ENCODE measurements at places on chromosomes 7 and 10.

DNA sequence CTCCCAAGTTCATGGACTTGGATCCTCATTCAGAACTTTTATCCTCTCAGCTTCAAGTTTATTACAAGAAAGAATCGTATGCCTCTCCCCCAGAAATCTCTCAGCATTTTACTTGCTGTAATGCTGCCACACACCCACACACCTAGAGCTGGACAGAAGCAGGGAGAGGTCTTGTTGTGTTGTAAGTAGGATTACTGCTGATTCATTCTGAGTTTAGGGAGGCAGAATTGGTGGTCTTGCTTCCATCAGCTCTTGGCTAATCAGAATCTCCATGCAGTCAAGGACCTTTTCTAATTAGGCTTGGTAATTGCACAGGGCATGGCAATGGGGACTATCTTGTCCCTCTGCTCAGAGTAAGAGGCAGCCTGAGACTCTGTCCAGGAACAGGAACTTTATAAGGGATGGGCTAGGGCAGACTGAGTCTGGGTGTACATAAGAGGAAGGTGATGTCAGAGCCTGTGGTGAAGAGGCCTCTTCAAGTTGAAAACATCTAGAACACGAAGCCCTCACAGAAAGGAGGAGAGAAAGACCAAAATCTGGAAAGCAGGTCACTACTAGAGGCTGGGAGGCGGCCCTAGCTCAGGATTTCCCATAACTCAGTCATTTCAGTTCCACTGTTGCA is 7.0 kb upstream of the PTPRE start:
- no peak for DNase-seq

DNA sequence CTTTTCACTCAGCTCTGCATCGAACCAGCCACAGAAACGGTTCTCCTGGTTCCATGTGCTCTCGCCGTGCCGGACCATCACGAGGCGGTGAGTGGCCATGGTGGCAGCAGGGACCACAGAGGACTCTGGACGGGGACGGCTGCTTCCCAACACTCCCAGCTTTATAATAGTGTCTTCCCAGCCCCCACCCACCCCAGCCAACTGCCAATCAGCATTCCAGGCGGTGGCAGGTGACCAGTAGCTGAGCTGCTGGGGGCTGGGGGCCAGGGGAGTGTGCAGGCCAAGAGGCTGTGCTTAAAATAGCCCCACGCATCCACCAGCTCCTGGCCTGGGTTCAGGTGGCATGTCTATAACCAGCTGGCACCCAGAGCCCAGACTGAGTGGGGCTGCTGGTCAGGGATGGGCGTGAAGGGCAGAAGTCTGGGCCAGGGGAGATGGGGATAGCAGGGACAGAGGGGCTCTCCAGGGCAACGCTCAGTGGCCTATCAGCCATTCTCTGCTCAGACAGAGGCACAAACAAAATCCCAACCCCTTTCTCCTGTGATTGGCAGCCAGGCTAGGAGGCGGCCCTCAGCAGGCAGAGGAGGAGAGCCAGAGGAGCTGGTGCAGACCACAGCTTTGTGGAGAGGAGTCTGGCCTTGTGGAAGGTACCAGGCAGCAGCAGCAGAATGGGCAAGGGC is at the start of gene PGAM2:
Gene PGAM2, minus strand, starts transcription at position 137 of the 680 bp plus-strand sequence. Its CDS starts 38 bp downstream, at position 99.
- DNase-seq: no peak

DNA sequence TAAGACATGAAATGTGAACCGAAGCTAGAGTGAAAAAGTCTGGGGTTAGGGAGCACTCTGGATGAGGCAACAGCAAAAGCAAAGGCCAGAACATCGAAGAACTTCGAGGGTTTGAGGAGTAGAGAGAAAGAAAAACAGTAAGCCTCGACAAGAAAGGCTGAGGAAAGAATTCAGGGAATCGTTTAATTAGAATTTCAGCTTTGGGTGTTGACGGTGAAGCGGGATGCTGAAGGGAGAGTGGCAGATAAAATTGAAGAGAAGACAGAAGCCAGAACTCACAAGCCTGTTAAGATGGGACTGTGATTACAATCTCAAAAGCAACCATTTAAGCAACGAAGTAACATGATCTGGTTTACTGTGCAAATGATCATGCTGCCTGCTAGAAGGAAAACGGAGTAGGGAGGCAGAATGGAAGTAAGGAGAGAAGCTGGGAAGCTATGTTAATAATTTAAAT is 2.1 kb downstream of the TRDMT1 start:
- peak; percentile 79 for DNase-seq

DNA sequence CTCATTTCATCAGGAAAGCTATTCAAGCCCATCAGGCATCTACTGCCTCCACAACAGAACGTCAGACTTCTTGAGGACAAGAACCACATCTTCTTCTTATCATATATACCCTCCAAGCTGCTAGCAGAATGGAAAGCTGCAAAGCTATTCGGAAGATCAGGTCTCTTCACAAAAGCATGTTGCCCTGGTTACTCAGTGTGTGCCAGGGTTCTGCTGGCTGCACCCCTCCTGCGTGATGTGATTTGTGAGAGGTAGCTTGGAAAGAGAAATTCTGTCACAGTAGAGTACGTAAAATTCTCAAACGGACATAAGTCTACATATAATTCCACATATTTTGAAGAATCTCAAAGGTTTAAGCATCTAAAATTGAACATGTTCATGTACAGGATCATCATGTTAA is 681.7 kb downstream of the PARD3 start:
- DNase-seq: no peak

- DNase-seq: no peak
These were observed 14.0 kb downstream of the AKR1B1 start for GRCh38 chr7:134444961-134445315.

GRCh38 chr7:104895522-104896236 is 118.3 kb upstream of the KMT2E start:
- no peak for DNase-seq

GRCh38 chr10:44262551-44263251 is 122.2 kb downstream of the CXCL12 start:
- no peak for DNase-seq

DNA sequence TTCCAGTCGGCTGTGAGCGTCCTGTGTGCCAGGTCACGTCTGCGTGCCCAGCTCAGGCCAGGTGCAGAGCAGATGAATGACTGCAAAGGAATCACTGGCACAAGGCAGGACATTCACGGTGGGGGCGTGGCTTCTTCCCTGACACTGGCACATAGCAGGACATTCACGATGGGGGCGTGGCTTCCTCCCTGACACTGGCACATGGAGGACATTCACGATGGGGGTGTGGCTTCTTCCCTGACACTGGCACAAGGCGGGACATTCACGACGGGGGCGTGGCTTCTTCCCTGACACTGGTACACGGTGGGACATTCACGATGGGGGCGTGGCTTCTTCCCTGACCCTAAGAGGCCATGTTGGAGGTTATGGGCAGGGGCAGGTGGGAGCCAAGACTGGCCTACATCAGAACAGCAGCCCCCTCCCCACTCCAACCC is 64.3 kb downstream of the MYL10 start:
- DNase-seq: no peak

GRCh38 chr10:83522881-83523386 is 616.4 kb upstream of the GHITM start:
- DNase-seq: no peak

DNA sequence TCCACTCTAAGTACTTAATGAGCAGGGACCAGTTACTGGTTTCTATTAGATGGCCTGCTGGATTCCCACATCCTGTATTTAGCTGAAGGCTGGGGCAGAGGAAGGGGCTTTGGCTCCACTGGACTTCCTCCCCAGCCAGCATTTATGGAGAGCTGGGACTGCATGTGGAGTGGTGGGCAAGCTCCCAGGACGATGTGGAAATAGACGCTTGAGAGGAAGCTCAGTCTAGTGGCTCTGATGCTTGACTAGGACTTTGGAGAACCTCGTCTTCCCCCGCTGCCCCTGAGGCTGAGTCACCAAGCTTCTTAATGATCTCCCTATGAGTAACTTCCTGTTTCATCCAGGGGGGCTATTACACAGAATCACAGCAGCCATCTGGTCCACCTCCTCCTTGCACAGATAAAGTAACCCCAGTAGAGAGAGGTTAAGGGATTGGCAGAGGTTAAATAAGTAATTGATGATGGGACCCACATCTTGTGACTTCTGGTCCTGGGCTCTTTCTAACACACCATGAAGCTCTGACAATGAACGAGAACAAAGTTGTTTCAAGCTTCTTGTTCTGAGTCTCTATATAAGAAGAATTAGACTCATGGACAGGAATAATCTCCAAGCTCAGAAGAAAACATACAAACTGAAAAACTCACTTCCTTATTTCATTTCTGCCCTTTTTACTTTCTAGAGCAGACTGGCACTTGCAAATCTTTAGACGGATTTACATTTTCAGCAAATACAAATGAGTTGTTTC is 126.2 kb downstream of the PRPF18 start:
- peak; percentile 73 for DNase-seq

- DNase-seq: peak; percentile 37
These were observed 810 bp downstream of the OPN4 start for GRCh38 chr10:86655173-86655540.

DNA sequence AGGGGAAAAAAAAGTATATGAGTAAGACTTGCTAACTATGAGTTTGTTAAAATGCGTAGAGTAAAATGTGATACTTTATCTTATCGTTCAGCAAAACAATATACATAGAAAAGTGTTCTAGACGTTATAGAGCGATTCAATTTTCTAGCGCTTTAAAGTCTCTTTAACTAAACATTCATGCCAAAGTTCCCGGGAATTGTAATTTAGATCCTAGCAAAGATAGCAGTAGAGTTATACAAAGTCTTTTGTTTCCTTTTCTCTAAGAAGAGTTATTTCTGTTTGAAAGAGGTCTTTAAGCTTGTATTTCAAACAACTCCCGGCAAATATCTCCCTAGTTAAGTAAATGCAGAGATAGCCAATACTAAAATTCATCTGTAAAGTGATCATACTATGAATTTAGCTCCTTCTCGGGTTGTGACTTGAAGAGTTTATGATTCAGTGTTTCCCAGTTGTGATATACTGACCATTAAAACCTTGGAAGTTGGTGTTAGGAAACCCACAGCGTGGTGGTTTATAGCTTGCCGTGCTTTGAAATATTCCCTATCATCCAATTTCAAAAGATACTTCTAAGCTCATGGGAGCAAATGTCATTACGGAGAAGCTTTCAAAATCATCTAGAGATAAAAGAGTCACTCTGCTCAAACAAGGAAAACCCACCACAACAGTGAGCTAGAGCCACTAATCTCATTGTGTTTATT is 171.7 kb downstream of the CSTF2T start:
- peak; percentile 48 for DNase-seq

- DNase-seq: no peak
These were observed 237.0 kb downstream of the EBF3 start for GRCh38 chr10:129727071-129727470.

- no peak for DNase-seq
These were observed 53.4 kb downstream of the TNS3 start for GRCh38 chr7:47528471-47528870.

DNA sequence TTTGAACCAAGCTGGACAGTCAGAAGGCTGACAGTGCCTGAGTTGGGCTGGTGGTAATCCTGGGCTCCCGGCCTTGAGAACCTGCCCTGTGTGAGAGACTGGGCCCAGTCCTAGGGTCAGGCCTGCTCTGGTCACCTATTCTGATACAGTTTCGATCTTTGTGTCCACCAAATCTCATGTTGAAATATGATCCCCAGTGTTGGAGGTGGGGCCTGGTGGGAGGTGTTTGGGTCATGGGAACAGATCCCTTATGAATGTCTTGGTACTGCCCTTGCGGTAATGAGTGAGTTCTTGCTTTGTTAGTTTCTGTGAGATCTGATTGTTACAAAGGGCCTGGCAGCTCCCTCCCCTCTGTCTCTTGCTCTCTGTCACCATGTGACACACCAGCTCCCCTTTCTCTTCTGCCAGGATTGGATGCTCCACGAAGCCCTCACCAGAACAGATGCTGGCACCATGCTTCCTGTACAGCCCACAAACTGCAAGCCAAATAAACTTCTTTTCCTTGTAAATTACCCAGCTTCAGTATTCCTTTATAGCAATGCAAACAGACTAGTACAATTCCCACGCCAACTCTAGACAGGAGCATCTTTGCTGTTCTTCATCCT is 111.8 kb upstream of the ZNF438 start:
- no peak for DNase-seq

DNA sequence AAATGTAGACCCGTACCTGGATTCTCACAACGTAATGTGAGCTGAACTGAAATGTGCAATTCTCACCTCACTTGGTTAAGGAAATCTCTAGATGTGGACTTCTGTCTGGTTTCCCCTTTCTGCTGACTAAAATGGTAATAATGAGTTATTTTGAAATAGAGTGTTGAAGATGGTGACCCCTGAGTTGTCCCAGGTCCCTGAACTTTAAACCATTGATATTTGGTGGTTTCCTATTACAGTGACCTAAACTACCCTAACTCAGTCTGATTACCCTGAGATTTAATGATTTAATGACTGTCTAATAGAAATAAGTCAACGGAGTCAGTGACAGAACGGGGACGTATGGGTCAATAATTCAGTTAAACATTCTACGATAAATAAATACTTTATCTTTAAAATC is 845.9 kb downstream of the PCDH15 start:
- DNase-seq: no peak

DNA sequence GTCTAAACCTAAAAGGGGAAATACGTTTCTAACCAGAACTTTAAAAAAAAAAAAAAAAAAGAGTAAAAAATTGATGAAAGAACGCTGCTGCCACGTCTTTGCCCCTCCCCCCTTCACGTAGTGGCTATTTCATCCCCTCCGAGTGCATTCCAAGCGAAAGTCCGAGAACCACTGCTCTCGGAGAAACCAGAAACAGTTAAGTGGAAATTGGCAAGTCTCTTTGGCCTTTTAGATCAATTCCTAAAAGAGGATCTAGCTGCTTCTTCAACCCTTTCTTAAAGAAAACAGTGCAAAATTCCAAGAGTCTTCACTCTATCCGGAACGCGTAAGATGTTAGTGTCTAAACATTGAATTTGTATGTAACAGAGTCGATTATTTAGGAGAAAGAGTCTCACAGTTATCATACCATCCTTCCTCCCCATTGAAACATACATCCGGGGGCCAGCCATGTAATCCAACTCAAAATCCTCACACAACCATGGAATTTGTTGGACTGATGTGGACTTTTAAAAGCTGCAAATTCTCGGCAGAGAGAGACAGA is 1.1 kb downstream of the P4HA1 start:
- peak; percentile 88 for DNase-seq

GRCh38 chr7:42475082-42475481 is 238.1 kb upstream of the GLI3 start:
- no peak for DNase-seq

GRCh38 chr10:71131096-71131495 is 81.3 kb upstream of the UNC5B start:
- peak; percentile 7 for DNase-seq

GRCh38 chr10:114859222-114859621 is 37.6 kb downstream of the FHIP2A start:
- no peak for DNase-seq
